IMR-90 (cell line): ENCODE measurements at places on chromosomes 12 and 14. TPM values are rescaled to one million over a fixed set of nuclear protein-coding genes. Genes with fewer than 3 reads are reported as not detected.

Gene TEX52
- not detected in 2 replicates for polyA plus RNA-seq

Gene ESR2
- 0.03 TPM in 1 of 2 replicates, not detected in the other for polyA plus RNA-seq

Gene KCNH5
- 0.03 and 0.04 TPM in 2 replicates for polyA plus RNA-seq

Gene SMARCD1
- polyA plus RNA-seq, result 43.9 and 47.9 TPM in 2 replicates

Gene KCNC2
- polyA plus RNA-seq, result not detected in 2 replicates

- no peak for DNase-seq
Observed at GRCh38 chr14:64509036-64509435, 4.5 kb downstream of the ZBTB1 start.

- no peak for DNase-seq
Observed at GRCh38 chr14:56211084-56211483, 92.9 kb downstream of the PELI2 start.

- no peak for DNase-seq
Observed at GRCh38 chr14:76786601-76787000, 25.3 kb downstream of the VASH1 start.

- DNase-seq, result no peak
Observed at GRCh38 chr14:40204441-40205175, 772.4 kb upstream of the FBXO33 start.

DNA sequence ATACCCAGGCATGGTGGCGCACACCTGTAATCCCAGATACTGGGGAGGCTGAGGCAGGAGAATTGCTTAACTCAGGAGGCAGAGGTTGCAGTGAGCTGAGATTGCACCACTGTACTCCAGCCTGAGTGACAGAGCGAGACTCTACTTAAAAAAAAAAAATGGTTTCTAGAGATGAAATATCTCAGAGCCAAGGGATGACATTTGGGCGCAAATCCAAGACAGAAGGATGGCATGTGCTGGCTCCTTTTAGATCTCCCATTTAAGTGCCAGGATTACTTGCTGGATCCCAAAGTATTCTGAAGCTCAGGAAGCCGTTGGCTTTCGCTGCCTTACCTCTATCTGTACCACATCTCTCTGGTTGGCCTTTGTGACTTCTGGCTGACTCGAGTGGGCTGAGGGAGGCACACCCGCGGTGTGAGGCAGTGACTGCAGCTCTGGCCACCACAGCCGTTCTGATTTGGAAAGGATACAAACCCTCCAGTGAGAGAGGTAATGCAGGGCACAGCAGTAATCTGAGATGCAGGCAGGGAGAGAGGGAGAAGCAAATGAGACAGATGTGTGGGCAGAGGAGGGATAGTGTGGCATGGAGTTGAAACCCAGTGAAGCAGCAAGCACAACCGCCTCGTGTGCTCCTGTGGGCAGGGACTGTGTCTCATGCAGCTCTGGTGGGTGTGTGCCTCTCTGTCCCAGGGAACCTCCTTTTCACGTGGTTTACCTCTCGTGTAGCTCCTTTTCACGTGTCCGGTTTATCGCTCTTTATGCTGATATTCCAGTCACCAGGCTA lies 4.9 kb downstream of the B4GALNT3 start:
- no peak for DNase-seq

DNA sequence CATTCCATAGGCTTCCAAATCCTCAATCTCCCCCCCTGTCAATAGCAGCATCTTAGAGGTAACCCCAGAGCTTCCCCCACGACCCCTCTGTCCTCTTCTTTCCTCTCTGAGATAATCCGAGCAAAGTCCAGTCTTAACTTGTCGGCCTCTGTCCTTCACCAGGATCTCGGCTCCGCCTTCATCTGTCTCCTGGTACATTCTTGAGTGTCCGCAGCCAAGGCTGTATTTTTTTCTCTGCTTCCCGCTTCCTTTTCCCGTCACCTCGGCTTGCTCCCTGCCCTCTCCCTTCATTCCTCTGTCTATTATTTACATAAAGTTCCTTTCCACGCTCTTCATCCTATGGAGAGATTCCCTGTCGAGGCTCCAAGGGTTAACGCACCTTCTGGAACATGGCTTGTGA lies 153.9 kb upstream of the GSC start:
- no peak for DNase-seq

DNA sequence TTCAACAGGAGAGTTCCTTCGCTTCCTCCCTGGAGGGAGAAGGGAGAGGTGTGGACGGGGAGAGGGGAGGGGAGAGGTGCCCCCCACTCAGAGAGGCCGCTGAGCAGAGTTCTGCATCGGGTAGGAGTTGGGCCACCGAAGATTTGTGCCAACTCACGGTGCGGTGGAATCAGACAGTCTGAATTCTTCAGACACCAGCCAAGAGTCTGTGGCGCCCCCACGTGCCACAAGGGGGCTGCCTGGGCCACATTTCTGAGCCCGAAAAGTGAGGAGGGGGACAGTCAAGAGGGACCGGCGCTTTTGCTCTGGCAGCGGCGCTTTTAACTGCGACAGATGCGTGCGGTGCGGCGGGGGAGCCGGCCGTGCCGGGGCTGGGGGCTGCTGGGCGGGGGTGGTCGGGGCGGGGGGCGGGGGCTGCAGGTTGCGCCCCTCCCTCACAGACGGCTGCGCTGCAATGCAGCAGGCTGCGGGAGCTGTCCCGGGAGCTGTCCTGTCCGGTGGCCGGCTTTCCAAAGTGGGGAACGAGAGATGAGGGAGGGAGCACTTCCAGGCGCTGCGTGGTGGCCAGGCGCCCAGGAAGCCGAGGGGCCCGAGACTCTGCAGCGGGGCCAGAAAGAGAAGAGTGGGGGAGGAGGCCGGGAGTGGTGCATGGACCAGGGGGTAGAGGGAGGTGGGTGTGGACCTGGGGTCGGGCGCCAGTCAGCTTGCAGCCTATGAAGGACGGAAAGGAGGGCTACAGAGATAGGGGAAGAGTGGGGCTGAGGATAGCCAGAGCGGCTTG lies 975 bp upstream of the RTL1 start:
- DNase-seq, result no peak

DNA sequence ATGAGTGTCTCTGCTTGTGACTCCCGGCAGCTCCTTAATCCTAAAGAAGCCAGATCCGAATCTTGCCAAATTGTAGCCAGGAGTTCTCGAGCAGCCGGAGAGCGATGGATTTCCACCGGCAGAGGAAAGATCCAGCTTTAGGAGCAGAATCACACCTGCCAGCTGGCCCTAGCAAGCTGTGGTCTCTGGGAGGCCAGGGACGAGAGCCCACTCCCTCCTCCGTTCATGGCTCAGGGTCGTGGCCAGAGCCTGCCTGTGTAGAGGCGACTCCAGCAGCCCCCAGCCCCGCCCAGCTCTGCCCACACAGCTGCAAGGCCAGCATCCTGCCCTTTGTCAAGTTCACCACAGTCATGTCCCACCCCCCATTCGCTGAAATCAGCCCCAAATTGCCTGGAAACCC lies 121.0 kb downstream of the SCARB1 start:
- DNase-seq, result no peak

DNA sequence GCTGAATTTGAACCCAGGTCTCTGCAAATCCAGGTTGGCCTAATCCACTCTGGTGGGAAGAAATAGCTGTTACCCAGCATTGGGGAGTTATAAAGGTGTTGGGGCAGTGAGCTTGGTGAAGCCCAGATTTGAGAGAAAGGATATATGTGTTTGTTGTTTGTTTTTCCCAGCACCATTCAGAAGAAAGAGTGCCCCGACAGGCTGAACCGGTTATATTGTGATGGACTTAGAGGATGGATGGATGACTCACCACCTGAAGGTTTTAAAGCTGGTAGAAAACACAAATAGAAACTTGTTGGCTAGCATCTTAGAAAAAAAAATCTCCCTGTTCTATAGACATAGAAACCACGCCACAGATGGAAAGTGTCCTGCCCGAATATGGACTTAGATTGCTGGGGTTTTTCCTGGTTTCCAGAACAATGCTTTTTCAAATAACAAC lies 404.6 kb downstream of the MED13L start:
- DNase-seq, result no peak

- peak; percentile 34 for DNase-seq
Observed at GRCh38 chr14:68401317-68401716, 391.6 kb downstream of the ZFP36L1 start.

DNA sequence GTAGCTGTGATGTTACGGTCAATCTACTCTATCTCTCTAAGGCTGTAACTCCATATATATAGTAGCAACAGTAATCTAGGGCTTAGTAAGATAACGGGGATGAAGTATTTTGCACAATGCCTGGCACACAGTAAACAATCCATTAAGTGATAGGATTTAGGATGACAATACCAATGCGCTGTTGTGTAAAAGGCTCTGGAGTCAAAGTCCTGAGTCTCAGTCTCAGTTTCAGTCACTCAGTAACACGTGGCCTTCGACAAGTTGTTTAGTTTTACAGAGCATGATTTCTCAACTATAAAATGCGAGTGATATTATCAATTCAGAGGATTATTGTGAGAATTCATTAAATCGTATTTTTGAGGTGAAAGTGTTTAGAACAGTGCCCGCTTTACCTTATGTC lies 162.4 kb downstream of the GARIN6 start:
- no peak for DNase-seq

- no peak for DNase-seq
Observed at GRCh38 chr14:34024768-34025144, 73.9 kb upstream of the EGLN3 start.

DNA sequence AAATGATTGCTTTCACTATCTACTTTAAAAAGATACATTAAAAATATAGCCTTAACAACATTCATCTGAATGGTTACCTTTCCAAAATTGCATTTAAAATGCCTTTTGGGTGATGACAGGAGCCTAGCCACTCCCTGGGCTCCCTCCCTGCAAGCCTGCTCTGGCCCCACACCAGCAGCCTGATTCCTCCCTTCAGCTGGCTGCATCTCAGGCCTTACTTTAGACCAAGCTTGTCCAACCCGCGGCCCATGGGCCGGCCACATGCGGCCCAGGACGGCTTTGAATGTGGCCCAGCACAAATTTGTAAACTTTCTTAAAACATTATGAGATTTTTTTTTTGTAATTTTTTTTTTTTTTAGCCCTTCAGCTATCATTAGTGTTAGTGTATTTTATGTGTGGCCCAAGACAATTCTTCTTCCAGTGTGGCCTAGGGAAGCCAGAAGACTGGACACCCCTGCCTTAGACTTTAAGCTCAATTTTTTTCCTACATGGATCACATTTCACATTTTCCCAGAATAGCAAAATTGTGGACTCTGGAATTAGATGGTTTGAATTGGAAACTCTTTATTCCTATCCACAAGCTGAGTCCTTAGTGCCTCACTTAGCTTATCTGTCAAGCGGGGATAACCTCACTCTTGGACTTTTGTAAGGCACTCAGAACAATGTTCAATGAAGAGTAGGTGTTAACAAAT lies 124.4 kb downstream of the MYRFL start:
- no peak for DNase-seq

GRCh38 chr12:123056053-123056452 lies 75.6 kb downstream of the ARL6IP4 start:
- peak; percentile 41 for DNase-seq

GRCh38 chr12:131701705-131702572 lies 9.0 kb upstream of the SFSWAP start:
- DNase-seq, result no peak

DNA sequence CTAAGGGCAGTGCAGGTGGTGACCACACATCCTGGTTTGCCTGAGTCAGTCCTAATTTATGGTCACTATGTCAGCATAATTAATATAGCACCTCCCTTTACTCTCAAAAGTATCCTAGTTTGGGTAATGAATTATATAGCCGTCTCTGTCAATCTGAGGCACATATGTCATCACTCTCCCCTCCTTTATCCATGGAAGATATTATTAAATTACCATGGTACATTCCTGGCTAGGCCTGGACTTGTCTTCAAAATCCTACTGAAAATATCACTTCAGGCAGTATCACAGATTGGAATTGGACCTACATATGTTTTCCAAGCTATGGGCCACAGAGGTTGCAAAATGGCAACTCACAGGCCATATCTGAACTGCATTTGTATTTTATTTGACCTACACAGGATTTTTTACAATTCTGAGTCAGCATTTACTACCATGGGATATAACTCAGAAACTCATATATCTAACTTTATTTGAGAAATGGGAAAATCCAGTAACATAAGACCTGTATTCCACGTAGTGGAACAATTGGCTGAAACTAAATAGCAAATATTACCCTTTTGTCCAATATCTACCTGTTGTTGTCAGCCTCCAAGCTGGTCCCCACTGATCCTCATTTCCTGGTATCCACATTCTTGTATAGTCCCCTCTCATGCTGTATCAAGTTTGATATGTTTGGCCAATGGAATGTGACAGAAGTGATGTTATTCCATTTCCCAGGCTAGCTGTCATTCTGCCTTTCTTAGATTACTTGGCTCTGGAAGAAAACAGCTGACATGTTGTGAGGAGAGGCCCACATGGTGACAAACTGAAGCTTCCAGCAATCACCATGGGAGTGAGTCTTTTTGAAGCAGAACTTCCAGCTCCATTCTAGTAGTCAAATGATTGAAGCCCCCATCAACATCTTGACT lies 102.5 kb upstream of the MDM1 start:
- no peak for DNase-seq

- DNase-seq, result no peak
Observed at GRCh38 chr14:90273532-90273931, 17.2 kb downstream of the PSMC1 start.

GRCh38 chr12:108730365-108731104 lies 783 bp downstream of the CORO1C start:
- peak; percentile 88 for DNase-seq

- peak; percentile 67 for DNase-seq
Observed at GRCh38 chr12:64256166-64256800, 34.2 kb upstream of the KICS2 start.

DNA sequence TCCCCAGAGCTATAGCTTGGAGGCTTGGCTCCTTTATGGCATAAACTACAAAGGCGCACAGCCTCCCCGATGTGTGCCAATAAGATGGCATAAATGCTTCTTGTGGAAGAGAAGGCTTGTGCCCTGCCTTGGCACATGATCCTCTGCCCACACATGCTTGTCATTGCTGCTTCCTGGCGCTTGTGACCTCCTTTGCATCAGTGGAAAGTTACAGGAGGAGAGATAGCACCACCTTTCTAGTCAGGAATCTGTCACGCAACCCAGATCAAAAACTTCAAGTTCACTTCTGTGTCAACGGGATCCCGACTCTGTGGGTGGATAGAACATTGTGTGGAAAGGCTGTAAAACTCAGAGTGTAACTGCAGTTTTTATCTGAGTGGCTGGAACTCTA lies 183.8 kb upstream of the HIF1A start:
- DNase-seq, result no peak

- DNase-seq, result no peak
Observed at GRCh38 chr12:100515968-100516367, 42.3 kb downstream of the NR1H4 start.

DNA sequence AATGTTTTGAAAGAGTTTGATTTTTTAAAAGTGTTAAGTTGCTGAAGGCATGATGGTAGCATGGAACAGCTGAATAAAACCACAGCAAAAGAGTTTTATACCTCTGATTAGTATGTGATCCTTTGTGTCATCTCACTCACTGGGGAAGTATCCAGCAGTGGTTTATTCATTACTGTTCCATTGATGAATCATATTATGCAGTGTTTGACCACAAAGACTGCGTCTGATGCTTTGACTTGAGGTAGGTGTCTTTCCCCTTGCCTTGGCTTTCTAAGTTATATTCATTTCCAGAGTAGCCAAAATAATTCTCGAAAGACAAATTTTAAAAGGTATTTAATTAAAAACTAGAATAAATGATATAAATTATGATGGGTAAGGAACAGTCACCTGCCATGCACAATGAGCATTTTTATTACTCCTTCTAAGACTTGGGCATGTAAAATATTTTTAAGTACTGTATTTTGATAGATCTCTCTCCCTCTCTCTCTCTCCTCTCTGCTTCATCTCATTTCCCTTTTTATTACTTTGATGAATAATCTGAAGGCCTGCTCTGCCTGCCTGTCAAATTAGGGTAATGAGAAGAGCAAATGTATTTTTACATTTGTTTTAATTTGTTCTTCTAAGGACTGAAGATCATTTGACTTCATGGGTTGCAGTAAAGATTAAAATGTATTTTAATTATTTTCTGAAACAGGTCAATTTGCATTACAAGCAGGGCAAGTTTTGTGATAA lies 164.9 kb downstream of the NAV3 start:
- peak; percentile 90 for DNase-seq

GRCh38 chr12:107058190-107058589 lies 35.2 kb downstream of the CRY1 start:
- DNase-seq, result no peak
